ENCODE measurements at places on chromosomes 16 and 17.

GRCh38 chr17:68499587-68499986 lies 12.6 kb upstream of the PRKAR1A start:
- no peak for DNase-seq

DNA sequence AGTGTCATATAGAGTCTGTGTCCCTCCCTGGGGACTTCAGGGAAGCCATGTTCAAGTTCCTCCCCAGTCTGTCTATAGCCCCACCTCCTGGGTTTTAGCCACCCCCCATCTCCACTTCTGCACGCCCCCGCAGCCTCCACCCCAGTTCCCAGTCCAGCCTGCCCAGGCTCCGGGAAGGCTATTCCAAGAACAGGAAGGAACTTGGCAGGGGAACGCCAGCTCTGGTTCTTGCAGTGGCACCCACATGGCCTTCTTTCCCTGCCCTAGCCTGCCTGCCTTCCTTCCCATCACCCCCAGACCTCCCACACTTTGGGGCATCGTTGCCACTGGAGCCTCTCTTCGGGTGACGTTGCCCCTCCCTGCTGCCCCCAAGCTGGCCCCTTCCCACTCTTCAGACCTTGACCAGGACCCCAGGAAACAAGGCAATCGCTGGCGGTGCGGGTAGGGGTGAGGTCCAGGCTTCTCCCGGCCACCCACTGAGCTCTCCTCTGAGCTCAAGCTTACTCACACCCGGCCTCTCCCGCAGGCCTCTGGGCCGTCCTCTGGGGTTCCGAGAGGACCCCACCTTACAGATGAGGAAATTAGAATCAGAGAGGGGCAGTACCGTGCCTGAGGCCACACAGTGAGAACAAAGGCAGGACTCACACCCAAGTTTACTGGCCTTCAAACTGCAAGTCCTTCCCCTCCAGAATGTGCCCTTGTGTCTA lies 9.2 kb upstream of the CES4A start:
- DNase-seq: no peak

GRCh38 chr17:4895657-4896331 lies 3.5 kb upstream of the C17orf107 start:
- DNase-seq: no peak

- no peak for DNase-seq
These were observed 39.0 kb upstream of the CRISPLD2 start for GRCh38 chr16:84780544-84781376.

- no peak for DNase-seq
These were observed 13.6 kb upstream of the BCAS3 start for GRCh38 chr17:60664022-60664421.

DNA sequence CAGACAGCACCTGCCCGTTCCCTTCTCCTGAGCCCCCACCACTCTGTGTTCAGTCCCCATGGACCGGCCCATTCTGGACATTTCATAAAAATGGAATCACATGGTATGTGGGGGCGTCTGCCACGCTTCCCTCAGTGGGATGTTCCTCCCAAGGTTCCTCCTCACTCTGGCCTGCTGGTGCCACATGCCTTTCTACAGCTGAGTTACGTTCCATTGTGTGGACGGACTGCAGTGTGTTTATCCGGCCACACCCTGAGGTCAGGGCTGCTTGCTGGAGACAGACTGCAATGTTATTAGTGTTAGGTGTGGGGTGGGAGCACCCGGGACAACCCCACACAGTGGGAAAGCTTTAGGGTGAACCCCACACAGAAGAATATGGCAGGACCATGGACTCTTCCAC lies 5.9 kb upstream of the AATK start:
- no peak for DNase-seq

GRCh38 chr17:68383443-68384321 lies 73.6 kb downstream of the WIPI1 start:
- DNase-seq: no peak

DNA sequence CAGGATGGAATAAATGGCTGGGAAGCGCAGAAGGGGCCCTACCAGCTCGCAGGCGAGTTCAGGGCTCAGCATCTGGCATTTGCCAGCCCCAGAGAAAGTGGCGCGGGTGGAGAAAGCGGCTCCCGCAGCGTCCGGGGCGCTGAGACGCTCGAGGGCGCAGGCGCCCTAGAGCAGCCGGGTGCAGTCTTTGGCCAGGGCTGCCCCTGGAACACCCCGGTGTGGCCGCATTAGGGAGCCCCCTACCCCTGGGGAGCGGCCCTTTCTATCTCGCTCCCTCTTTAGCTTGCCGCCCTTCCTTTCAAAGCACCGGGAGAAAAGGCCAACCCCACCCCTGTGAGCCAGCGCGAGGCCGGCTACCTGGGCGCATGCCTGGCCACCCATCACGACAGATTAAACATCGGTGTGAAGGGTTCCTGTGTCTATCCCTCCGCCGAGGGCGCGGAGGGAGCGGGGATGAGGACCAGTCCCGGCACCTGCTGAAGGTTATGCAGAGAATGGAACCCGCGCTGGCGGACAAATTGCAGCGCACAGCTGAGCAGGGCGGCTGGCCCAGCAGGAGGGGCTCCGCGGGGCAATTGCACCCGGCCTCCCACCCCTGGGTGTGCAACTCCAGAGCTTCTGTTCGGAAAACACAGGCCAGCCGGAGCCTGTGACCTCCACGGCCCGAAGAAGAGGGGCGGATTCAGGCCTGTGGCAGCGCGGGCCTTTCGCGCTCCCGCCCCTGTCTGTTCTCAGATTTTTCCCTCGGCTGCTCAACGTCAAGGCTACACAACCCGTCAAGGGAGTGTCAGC lies 15.6 kb upstream of the FOXF1 start:
- DNase-seq: no peak

GRCh38 chr16:87201052-87201451 lies 116.1 kb downstream of the C16orf95 start:
- DNase-seq: no peak

DNA sequence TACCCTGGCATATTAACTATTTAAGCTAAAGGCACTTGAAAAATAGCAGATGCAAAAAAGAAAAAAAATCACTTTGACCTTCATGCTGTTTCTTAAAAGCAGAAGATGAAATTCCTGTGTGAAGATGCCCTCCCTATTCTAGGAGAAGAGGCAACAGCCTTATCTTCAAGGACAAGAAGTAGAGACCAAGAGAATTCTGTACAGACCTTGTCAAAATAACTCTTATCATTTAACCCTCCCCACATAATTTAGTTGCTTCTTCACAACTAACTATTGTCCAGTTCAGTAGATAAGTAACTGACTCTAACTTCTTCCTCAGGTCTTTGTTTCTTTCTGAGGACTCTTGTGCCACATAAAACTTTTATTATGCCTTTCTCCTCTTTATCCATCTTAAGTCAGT lies 72.0 kb upstream of the MARCHF10 start:
- no peak for DNase-seq

DNA sequence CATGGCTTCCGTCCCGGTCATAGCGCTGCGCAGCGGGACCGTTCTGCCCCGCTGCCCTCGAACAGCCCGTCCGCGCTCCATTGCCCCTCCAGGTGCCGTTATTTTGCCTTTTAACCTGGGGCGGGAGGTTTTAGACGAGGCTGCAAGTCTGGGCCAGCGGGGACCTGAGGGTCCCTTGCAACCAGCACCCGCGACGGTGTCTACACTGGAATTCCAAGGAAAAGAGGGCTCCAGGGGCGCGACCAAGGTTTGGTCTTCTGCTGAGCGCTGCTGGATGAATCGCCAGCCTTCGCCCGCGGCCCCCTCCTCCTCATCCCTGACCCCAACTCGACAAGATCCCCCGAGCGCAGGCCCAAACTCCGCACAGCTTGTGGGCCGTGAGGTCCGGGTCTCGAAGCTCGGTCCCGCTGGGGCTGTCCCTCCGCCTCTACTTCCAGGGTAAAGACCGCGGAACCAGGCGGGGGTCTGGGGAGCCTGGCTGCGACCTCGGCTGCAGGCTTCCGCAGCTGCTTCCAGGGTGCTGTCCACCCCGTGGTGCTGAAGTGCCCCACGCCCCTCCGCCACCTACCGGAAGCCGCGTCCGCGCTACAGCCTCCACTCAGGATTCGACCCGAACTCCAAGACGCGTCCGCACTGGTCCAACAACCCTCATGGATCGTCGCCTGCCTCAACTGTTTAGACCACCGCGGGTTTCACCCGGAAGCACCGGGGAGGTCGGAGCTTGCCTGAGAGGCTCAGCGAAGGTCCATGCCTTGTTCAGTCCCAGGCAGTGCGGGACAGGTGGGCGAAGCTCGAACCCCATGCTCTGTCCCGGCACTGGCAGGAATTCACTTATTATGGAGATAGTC lies 10.1 kb upstream of the CA4 start:
- no peak for DNase-seq

- DNase-seq: no peak
These were observed 10.5 kb downstream of the TFAP4 start for GRCh38 chr16:4262303-4262835.

GRCh38 chr16:16048904-16049582 lies 99.6 kb downstream of the ABCC1 start:
- no peak for DNase-seq

GRCh38 chr16:27033281-27033979 lies 33.3 kb upstream of the C16orf82 start:
- no peak for DNase-seq

DNA sequence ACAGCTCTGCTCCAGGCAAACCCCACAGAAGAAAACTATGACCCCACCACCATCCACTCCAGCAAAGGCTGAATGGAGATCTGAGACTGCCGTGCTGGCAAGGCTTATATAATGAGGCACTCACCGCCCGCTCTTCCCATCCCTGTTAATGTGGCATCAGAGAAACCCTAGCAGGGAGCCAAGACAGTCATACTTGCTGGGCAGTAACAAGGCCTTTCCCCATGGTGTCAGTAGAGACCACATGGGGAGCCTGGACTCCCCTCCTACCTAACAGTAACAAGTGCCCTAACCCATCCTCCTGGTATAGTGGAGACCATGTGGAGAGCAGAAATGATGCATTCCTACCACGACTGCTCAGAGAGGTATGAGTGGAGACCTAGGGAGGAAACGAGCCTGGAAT lies 235.2 kb downstream of the C16orf78 start:
- DNase-seq: no peak

- no peak for DNase-seq
These were observed 67.2 kb downstream of the RPTOR start for GRCh38 chr17:80611816-80612215.

DNA sequence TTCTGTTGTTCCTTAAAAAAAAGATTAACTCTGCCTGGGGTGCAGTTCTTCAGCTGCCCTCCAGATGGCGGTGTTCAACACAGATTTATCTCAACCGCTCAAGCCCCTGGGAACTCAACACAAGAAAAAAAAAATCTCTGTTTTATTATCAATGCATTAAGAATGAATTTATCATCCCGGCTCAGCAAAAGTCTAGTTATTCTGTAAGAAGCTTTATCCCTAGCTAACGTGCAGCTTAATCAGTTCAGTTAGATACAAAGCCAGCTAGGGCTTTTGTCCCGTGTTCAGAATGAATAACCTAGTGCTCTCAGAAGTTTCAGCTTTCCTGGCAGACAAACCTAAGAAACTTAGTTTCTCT lies 475.9 kb upstream of the CCL2 start:
- DNase-seq: peak; percentile 15

DNA sequence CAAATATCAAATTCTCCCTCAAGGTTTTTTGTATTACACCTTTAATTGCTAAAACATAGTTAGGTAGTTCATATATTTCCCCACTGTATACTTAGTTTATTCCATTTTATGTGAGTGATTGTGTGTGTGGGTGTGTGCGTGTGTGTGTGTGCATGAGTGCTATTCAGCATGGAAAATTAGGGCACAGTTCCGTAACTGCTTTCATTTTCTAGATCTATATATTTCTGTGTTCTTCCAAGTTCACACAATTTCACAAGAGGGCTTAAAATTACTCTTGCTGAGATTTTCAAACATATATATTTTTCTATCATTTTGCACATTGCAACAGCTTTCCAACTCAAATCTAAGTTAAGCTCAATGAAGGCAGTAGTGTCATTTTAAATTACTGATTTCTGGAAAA lies 782.9 kb upstream of the SOX9 start:
- no peak for DNase-seq

DNA sequence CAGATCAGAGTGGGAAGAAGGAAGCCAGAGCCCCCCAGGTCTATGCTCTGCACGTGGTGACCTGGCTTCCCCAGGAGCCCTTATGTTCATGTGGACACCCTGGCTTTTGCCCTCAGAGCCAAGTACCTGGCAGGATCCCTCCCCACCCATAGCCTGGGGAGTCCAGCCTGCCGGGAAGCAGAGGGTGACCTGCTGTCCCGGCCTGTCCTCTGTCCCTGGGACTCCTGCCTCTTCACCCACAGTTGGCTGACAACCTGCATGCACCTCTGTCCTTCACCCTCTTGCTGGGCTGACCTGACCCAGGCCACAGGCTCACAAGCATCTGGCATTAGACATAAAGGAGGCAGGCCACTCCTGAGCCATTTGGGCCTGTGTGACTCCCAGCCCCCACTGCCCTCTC lies 60.2 kb downstream of the SMPD3 start:
- no peak for DNase-seq

DNA sequence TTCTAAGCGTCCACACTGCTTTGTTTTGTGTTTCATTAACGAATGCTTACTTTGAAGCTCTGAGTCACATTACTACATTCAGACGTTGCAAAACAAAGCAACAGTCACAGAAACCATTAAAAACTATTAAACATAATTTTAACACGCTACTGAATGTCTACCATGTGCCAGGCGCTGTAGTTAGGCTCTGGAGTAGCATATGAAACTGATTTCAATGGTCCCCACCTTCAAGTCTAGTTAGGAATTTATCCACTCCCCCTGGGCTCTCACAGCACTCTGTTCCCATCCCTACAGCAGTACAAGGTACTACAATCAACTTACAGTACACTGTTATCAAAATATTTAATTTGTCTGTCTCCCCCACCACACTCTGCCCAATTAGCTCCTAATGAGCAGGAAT lies 631 bp downstream of the UTP6 start:
- no peak for DNase-seq

GRCh38 chr17:68260051-68260762 lies 12.4 kb downstream of the AMZ2 start:
- DNase-seq: no peak

- DNase-seq: no peak
These were observed 5.4 kb downstream of the NQO1 start for GRCh38 chr16:69720822-69721430.

- no peak for DNase-seq
These were observed 35.4 kb upstream of the TMC5 start for GRCh38 chr16:19382084-19382801.

- DNase-seq: no peak
These were observed 699 bp downstream of the MPRIP start for GRCh38 chr17:17042851-17043460.

DNA sequence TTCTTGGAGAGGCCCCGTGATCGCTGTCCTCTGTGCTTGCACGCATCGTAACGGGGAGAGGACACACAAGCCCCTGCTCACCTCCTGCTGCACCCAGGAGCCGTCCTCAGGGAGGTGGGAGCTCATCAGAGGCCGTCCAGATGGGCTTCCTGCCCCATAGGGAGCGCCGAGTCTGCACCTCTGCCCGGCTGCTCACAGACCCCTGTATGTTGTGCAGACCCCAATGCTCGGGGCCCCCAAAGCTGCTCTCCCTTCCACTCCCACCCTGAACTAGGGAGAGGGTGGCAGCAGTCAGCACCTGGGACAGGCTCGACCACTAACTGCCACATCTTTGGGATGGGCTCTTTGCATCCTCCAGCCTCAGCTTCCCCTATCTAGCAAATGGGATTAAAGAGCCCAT lies 4.4 kb upstream of the ZNF469 start:
- DNase-seq: no peak

- no peak for DNase-seq
These were observed 47.1 kb downstream of the CYTH1 start for GRCh38 chr17:78734793-78735641.

GRCh38 chr17:48426019-48426665 lies 3.9 kb downstream of the SKAP1 start:
- no peak for DNase-seq

All from GM12864 (cell line).